ENCODE measurements at places on chromosomes 12 and 14.

GRCh38 chr12:11774821-11775220 lies 125.3 kb downstream of the ETV6 start:
- DNase-seq, result no peak

GRCh38 chr12:12979731-12980259 lies 20.3 kb downstream of the HEBP1 start:
- DNase-seq, result no peak

DNA sequence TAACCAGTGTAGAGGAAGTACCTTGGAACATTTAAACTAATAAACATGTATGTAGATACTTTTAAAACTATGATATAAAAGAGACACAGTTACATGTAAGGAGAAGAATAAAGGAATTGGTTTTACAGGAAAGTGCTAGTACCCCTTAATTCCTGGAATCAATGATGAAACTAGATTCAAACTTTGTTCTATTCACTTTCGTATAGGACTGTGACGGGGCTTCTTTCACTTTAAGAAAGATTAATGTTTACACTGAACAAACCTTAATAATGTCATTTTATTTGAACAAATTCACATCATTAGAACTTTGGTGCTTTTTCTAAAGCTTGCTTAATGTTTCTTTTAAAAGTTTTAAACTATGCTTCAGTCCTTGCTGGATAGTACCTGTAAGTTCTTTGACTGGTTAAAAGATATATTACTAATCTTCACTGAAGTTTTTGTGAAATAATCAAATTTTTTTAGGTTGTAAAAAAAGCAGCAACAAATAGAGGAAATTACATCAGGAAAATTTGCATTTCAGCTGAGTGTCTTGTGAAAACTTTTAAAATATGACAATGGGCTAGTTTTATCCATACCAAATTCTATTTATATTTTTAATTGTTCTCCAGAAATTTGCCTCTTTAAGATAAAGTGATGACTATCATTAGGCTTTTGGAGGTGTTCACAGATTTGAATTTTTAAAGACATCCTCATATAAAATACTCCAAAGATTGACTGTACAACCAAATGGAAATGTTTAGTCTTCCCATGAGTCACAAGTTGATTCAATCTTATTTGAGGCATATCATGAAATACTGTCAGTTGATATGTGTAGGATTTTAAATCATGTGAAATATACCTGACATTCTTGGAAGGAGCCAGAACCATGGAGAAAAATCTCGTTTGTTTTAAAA lies 36.2 kb downstream of the PAPOLA start:
- no peak for DNase-seq

GRCh38 chr12:65822732-65823512 lies 1.4 kb upstream of the HMGA2 start:
- DNase-seq, result peak; percentile 36

DNA sequence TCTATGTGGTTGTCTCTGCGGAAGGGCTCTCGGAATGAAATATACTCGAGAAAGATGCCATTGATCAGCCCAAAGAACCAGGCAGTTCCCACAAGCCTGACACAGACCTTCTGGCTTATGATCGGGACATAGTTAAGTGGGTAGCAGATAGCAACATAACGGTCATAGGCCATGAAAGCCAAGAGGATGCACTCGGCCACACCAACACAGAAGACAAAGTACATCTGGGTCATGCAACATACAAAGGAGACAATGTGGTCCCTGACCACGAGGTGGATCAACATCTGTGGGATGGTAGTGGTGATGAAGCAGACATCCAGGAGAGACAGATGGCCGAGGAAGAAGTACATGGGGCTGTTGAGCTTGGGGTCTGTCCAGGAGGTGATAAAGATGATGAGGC lies 326 bp downstream of the OR10AD1 start:
- no peak for DNase-seq

DNA sequence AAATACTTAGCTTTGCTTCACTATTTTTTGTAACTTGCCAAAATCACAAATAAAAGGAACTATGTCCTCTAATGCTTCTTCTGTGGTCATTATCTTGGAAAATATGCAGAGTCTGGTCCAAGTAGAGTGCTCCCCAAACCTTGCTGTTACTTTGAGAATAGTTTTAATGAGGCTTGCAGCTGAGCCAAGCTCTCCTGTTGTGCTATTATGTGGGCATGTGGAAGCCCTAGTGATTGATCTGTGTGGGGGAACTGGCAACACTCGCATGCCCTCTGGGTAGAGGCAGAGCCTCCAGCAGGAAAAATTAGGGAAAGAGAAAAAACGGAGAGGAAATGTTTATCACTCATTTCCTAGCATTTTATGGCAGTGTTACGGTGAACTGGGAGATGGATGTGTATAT lies 473.1 kb downstream of the EGLN3 start:
- DNase-seq, result no peak

- no peak for DNase-seq
Observed at GRCh38 chr14:99679543-99679942, 4.6 kb upstream of the CYP46A1 start.

GRCh38 chr12:67662910-67663538 lies 14.5 kb downstream of the DYRK2 start:
- no peak for DNase-seq

- no peak for DNase-seq
Observed at GRCh38 chr12:21183721-21184275, 52.8 kb downstream of the SLCO1B1 start.

DNA sequence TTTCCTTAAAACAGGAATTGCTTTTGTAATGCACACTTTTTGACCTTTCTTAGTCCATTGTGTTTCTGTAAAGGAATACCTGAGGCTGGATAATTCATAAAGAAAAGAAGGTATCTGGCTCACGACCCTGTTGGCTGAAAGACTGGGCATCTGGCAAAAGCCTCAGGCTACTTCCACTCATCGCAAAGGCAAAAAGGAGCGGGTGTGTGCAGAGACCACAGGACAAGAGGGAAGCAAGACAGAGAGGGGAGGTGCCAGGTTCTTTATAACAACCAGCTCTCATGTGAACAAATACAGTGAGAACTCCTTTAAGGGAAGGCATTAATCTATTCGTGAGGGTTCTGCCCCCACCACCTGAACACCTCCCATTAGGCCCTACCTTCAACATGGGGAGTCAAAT lies 182.1 kb downstream of the C12orf50 start:
- DNase-seq, result no peak

GRCh38 chr14:101508948-101509729 lies 52.2 kb upstream of the DIO3 start:
- no peak for DNase-seq

- DNase-seq, result no peak
Observed at GRCh38 chr14:42163136-42163535, 556.5 kb downstream of the LRFN5 start.

GRCh38 chr12:84910549-84911241 lies 1.9 kb downstream of the SLC6A15 start:
- DNase-seq, result peak; percentile 20

DNA sequence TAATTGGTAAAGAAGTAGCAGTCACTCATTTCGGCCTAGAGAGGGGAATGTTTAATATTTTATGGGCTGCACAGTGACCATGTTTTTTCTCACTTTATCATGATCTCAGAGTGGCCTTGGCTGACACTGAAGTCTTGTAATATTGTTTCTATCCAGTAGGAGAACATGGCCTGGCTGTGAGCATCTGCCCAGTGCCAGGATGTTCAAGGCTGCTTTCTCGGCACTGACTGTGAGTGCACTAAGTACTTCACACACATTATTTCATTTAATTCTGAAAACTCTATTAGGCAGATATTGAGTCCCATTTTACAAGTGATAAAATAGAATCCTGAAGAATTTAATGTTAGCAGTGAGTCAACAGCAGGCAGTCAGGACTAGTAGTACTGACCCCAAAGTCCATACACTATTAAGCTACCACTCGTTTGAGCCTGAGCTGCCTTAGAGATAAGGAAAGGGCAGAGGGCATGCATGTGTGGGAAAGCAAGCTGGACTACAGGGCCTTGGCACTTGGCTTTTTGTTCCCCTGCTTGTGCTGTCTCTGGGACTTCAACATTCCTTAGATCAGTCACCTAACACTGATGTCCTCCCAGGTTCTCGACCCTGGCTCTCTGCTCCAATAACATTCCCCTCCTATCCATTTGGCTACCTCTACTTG lies 42.2 kb upstream of the APPL2 start:
- DNase-seq, result no peak

DNA sequence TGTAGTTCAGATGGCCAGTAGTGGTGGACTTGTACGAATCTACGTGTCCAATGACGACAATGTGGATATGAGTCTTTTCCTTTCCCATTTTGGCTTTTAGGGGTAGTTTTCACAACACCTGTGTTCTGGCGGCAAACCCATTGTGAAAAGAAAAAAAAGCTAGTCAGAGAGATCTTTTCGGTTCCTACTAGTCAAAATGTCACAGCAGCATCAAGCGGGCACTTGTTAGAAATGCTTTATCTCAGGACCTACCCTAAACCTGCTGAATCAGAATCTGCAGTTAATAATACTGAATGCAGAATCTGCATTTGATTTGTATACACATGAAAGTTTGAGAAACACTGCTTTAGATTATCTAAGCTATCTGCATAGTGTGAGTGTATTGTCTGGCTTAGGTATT lies 18.3 kb downstream of the AEBP2 start:
- no peak for DNase-seq

DNA sequence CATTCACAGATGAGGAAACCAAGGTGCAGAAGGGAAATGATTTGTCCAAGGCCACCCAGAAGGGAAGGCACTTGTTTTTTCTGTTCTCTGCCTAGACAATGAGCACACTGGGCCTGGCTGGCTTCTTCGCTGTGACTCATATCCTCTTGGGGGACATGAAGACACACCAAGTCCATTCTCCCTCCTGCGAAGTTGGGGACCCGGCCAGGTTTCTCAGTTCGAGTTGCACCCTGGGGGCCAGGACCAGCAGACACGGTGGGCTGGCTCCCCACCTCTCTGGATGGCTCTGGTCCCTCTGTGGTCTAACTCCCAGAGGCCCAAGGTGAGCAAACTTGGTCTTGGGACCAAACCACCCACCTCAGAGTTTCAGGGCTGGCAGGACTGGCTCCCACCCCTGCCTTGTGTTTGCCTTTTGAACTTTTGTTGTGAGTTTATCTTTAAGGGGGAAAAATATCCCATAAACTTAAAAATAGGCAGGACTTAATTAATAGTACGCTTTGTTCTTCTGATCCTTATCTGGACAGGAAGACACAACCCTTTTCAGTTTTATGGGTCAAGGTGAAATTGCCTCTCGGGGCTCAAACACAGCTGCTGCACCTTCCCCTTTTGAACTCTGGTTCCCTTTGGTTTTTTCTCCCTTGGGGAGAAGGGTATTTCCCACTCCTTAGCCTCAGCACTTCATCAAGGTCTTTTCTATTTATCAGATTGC lies 9.0 kb upstream of the MLEC start:
- no peak for DNase-seq

GRCh38 chr14:40599725-40600124 lies 1007.0 kb upstream of the LRFN5 start:
- no peak for DNase-seq

DNA sequence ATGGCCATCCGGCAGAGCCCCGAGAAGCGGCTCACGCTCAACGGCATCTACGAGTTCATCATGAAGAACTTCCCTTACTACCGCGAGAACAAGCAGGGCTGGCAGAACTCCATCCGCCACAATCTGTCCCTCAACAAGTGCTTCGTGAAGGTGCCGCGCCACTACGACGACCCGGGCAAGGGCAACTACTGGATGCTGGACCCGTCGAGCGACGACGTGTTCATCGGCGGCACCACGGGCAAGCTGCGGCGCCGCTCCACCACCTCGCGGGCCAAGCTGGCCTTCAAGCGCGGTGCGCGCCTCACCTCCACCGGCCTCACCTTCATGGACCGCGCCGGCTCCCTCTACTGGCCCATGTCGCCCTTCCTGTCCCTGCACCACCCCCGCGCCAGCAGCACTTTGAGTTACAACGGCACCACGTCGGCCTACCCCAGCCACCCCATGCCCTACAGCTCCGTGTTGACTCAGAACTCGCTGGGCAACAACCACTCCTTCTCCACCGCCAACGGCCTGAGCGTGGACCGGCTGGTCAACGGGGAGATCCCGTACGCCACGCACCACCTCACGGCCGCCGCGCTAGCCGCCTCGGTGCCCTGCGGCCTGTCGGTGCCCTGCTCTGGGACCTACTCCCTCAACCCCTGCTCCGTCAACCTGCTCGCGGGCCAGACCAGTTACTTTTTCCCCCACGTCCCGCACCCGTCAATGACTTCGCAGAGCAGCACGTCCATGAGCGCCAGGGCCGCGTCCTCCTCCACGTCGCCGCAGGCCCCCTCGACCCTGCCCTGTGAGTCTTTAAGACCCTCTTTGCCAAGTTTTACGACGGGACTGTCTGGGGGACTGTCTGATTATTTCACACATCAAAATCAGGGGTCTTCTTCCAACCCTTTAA lies 1.5 kb downstream of the FOXG1 start:
- DNase-seq, result no peak

GRCh38 chr12:49089821-49090773 lies 4.5 kb downstream of the DHH start:
- DNase-seq, result no peak

DNA sequence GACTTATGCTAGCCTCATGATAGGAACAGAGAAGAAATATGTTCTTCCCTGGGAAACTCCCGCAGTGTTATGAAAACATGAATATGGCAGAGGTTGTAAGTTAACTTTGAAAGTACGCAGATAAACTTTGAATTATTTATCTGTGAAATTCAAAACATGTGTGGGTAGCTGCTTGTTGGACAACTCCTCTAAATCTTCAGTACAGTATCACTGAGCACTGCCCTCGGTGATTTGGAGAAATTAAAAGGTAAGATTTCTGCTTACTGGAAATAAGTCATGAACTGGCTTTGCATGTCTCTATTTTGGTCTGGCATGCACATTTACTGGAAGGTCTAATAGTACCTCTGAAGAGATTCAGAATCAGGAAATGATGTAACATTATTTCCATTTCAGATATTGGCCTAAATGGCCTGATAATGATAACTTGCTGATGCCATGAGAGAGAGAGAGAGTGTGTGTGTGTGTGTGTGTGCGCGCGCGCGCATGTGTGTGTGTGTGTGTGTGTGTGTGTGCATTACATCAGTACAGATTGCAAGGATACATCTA lies 1441.9 kb upstream of the FLRT2 start:
- DNase-seq, result no peak

- DNase-seq, result no peak
Observed at GRCh38 chr14:71270111-71270510, 362.9 kb downstream of the PCNX1 start.

DNA sequence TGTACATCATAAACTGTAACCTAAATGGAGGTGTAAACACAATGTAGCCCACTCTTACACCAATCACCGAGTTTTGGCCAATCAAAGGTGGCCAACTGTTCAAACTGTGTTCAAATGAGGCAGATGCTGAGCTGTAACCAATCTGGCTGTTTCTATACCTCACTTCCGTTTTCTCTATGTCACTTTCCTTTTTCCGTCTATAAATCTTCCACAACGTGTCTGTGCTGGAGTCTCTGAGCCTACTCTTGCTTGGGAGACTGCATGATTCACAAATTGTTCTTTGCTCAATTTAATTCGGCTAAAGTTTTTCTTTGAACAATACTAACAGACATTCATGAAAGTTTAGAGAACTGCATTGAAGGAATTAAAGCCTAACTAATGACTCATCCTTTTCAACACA lies 547.1 kb upstream of the USP15 start:
- no peak for DNase-seq

GRCh38 chr14:30332374-30332773 lies 226.6 kb upstream of the G2E3 start:
- no peak for DNase-seq

- no peak for DNase-seq
Observed at GRCh38 chr12:46387670-46388069, 15.1 kb upstream of the SLC38A2 start.

GRCh38 chr12:5921027-5921909 lies 23.8 kb downstream of the ANO2 start:
- no peak for DNase-seq

All from left renal cortex interstitium (tissue), 4 donors.